Cerebellar nuclear complex (tissue), 1 donor: ENCODE measurements at places on chromosomes 1 and 21.

- no peak for DNase-seq
These were observed 59.6 kb upstream of the MACF1 start for GRCh38 chr1:39144924-39145323.

DNA sequence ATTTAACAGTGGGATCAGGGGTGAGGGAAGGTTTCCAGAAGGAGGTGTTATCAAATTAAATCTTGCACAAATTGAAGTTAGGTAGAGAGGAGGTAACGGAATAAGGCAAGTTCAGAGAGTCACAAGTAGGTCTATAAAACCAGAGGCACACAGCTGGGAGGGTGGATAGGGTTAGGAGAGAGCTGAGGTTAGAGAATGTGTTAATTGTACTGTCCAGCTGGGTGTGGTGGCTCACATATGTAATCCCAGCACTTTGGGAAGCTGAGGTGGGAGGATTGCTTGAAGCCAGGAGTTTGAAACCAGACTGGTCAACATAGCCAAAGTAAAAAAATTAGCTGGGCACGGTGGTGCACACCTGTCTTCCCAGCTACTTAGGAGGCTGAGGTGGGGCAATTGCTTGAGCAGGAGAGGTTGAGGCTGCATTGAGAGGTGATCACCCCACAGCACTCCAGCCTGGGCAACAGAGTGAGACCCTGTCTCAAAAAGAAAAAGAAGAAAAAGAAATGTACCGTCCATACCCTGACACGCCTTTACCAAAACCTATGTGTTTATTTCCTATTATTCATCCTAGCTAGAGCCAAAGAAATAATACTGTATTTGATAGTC, 20.2 kb downstream of the SPATA45 start:
- DNase-seq, result no peak

DNA sequence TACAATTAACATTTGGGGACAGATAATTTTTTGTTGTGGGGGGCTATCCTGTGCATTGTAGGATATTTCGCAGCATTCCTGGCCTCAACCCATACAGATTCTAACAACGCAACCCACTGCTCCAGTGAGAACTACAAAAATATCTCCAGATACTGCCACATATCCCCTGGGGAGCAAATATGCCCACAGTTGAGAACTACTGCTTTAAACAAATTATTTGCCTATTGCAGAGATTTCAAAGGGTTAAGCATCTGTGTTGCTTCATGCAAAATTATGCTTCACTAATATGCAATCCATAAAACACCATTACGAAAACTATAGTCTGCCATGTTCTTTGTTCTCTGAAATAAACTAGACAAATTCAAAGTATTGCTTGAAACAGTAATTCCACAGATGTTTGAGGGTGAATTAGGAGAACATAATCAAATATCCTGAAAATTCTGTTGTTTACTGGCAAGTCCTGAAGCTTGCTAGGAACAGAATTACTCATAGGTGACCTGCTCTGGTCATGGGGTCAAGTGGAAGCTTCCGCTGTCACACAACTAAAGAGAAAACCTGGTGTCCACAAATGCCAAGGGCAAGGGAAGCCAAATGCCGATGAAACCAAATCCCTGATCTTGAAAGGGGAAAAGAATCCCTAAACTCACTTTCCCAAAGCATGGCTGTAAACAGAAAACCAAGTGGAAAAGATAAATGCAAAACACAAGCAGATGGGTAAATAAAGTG, 149.4 kb downstream of the RERE start:
- DNase-seq, result no peak

- DNase-seq, result no peak
These were observed 26.8 kb downstream of the LAMC2 start for GRCh38 chr1:183212870-183213269.

GRCh38 chr1:201299968-201300367, 16.7 kb downstream of the PKP1 start:
- no peak for DNase-seq

GRCh38 chr1:214187933-214188332, 93.0 kb upstream of the SMYD2 start:
- DNase-seq, result no peak

- DNase-seq, result no peak
These were observed 47.1 kb downstream of the CTH start for GRCh38 chr1:70458131-70458530.

GRCh38 chr1:14403961-14404645, 194.4 kb upstream of the KAZN start:
- DNase-seq, result no peak

- DNase-seq, result no peak
These were observed 4.2 kb upstream of the GPN2 start for GRCh38 chr1:26894263-26894662.

DNA sequence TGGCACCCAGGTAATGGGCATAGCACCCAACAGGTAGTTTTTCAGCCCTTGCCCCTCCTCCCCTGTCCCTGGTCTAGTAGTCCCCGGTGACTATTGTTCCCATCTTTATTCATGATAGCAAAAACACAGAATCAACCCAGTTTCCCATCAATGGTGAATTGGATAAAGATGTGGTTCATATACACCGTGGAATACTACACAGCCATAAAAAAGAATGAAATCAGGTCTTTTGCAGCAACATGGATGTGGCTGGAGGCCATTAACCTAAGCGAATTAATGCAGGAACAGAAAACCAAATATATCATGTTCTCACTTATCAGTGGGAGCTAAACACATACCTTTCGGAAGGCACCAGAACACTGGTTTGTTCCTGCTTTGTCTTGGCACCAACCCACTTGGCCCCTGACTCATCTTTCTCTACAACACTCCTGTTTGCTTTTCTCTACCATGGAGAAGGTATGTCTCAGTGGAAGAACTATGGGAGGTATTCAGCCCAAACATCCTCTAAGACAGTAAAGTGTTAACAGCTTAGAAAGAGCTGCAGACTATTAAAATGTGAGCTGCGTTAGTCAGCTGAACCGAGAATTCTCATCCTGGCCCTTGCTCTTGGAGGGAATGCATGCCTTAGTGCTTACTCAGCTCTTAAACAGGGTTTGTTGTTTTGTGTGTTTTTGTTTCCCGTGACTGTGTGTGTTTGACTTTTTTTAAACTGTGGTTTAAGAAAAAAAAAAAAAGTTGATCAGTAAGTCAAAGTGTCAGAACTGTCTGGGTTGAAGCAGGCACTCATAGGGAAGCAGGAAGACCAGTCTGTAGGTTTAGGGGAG, 203.0 kb downstream of the TOMM20 start:
- no peak for DNase-seq

DNA sequence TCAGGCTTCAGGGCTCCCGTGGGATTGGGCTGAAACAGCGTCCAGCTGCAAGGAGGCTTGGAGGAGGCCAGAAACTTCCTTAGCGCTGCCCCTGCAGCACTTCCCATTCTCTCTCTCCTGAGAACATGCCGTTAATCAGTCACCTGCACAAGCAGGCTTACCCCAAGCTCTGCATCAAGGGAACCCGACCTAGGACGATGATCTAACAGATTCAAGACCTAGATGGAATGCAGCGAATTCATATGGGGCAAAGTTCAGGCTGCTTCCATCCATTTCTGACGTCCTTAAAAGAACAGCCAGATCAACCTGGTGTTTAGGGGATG, 114.1 kb downstream of the ERG start:
- no peak for DNase-seq

- no peak for DNase-seq
These were observed 47.6 kb downstream of the IER5 start for GRCh38 chr1:181135815-181136737.

DNA sequence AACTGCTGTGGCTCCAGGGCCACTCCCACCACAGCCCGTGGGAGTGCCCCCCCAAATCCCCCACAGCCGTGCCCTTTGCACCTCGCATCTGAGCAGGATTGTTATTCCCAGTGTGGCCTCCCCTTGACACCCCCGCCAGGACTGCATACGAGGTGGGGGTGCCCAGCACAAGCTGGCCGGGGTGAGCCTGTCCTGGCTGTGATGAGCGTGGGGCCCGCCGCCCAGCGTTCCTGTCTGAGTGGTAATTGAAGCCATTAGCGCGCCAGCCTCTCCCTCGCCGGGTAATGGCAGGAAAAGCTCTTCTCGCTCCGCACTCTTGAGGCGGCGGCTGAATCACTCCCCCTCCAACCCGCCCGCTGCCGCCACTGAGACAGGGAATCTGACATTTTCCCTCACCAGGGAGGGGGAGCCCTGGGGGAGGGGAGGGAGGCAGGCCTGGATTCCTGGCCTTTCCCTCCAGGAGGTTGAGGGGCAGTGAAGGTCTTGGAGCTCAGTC, 27.7 kb downstream of the PTPRF start:
- DNase-seq, result no peak

DNA sequence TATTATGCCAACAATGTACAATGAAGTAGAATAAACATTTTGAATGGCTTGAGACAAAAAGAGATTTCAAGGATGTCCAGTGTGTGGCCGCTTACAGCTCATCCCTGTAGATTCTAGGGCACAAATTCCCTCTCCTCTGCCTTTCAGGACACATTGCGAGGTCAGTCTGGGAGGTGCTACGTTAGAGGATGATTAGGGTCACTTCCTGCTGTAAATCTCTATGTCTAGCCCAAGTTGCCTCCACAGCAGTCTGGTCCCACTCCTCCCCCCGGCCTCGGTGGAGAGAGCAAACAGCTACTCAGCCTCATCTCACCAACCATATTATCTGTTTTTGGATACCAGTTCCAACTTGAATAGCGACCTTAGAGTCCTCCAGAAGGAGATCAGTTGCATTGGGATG, 17.0 kb downstream of the KCNJ10 start:
- DNase-seq, result no peak

GRCh38 chr1:54834007-54834541, 33.0 kb upstream of the TTC22 start:
- no peak for DNase-seq

DNA sequence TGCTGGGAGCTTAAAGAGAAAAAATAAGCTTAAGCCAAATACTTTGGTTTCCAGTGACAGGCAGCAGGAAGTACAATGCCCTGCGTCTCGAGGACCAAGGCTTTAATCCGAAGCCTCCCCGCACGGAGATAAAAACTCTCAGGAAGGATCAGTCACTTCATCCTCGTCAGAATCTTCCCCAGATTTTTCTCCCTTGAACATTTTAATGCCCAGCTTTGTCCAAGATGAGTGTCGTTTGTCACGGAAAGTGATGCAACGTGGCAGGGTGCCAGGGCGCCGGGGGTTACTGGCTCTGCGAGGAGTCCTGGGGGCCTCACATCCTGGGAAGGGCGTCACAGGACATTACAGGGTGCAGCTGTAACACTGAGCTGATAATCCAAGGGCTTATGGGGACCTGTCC, 25.2 kb upstream of the PCBP3 start:
- no peak for DNase-seq

- DNase-seq, result no peak
These were observed 53.3 kb downstream of the TEX35 start for GRCh38 chr1:178566187-178566586.

DNA sequence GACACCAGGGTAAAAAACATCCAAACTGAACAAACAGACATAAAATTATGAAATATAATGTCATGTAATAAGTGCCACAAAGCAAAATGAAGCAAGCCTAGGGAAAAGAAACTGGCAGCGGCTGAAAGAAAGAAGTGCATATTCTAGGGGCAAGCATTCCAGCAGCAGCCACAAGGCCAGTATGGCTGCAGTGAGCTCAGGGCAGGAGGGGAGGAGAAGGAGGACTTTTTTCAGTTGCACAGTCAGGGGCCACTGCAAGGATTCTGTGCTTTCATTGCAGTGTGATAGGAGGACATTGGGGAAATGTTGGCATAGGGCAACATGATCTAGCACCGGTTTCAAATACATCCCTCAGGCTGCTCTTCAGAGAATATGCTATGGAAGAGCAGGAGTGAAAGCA, 263.8 kb downstream of the NEGR1 start:
- DNase-seq, result no peak

- DNase-seq, result no peak
These were observed 121.8 kb upstream of the SLC44A3 start for GRCh38 chr1:94698356-94698755.

GRCh38 chr21:39010629-39011404, 172.4 kb downstream of the PSMG1 start:
- DNase-seq, result no peak

- DNase-seq, result no peak
These were observed 48.5 kb downstream of the BACE2 start for GRCh38 chr21:41216486-41216885.

DNA sequence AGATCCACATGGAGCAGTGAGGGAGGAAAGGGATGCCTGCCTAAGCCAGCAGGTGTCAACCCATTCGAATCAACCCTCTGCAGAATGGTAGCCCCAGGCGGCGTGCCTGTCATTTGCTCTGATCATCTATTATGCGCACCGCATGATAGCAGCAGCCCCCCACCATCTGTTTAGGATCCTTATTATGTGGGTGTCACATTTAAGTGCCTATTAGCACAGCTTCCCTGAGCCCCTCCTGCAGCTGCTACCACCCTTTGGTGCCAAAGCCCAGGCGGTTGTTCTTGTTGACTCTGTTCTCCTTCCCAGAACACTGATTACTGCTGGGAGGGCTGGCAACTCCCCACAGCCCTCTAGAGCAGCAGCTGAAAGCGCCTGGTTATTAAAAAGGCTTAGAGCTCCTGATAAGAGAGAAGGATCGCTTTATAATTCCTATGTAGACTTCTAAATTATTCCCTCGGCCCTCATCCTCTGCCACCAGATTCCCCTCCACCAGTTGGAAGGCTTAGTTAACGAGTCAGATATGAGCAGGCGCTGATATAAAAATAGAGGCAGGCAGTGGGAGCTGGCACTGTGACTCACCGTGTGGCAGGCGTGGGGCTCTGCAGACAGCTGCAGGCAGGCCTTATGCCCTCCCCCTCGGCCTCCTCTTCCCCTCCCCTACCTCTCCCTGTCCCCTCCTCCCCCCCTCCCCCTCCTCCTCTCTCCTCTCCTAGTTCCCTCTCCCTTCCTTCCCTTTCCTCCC, 23.0 kb downstream of the ACTA1 start:
- no peak for DNase-seq

- no peak for DNase-seq
These were observed 135.9 kb downstream of the FGGY start for GRCh38 chr1:59432531-59433439.

DNA sequence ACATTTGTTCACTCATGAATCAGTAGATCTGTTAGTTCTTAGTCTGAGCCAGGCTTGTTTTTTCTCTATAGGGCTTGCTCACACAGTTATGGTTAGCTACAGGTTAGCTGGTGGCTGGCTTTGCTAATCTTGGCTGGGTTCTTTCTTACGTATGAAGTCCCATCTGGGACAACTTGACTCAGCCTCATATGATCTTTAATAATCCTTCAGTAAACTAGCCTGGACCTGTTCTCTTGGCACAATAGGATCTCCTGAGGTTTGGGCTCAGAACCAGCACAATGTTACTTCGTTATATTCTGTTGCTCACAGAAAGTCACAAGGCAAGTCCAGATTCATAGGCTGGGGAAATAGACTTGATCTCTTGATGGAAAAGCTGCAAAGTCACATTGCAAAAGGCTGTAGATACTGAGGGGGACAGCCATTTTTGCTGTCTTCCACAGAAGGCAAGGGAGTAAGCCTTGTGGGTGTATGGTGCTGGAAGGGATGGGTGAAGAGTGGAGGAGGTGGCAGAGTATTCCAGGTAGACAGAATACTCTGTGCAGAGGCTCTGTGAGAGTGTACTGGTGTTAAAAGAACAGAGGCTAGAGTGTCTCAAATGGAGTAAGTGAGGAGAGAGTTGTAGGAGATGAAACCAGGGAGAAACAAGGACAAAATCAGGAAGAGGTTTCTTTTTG, 24.4 kb downstream of the EFCAB7 start:
- no peak for DNase-seq

- DNase-seq, result no peak
These were observed 38.3 kb upstream of the ADORA3 start for GRCh38 chr1:111541721-111542120.
